Hepatic stellate cell (primary cell): ENCODE measurements at places on chromosomes 3 and 15.
A peak's percentile ranks its signal among the peaks of the same experiment; 100 is the strongest.

DNA sequence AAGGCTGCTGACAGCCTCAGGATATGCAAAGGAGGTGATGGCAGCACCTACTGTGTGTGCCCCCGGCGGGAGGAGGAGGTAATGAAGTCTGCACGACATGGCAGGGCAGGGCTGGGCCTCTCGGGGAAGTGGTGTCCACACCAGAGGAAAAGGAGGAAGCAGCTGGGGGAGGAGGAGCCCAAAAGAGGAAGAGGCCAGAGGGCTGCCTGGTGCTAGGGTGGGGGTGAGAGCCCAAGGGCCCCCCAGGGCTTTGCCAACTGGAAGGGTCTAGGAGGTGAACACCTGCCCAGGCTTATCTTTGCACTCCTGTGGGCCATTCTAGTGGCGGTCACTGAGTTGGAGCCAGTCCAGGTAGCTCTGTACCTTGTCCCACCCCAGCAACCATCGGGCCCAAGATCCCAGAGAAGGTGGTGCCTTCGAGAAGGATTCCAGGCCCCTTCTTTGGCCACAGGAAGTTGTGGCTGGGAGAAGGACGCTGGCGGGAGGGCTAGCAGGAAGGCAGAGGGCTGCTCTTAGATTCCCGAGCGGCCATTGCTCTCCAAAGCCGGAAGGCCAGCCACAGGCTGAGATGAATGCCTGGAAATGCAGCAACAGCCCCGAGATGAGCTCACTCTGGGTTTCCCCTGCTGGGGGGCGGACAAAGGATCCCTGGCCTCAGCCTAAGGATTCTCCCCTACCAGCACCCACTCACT lies 7.0 kb downstream of the GNAI2 start:
- peak; percentile 75 for DNase-seq

DNA sequence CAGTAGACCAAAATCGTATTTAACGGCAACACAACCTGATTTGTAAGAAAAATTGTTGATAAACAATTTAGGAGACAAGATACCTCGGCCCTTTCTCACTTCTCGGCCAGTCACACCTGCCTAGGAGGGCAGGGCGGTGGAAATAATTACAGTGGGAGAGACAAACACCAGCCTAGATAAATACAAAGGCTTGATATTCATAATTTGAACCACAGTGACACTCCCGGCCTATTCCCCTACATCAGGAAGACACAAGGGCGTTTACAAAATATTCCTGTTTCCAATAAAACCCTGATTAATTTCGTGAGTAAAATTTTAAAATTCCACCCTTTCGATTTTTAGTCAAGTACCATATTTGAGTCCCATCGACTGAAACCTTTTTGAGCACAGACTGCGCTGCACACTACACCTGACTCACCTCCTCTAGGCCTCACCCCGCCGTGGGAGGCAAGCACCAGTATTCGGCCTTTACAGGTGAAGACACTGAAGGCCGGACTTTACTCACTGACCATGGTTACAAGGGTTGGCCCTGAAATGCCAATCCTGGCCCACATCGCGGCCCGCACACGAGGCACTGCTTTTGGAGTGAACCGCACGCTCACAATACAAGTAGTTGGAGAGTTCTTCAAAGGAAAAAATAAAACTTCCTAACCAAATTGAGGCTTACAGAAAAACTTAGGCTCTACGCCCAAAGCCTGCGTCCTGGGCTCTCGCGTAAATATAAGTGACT lies 794 bp downstream of the ARPP19 start:
- DNase-seq: peak; percentile 10

GRCh38 chr3:45313743-45314403 lies 74.5 kb upstream of the LARS2 start:
- no peak for DNase-seq

DNA sequence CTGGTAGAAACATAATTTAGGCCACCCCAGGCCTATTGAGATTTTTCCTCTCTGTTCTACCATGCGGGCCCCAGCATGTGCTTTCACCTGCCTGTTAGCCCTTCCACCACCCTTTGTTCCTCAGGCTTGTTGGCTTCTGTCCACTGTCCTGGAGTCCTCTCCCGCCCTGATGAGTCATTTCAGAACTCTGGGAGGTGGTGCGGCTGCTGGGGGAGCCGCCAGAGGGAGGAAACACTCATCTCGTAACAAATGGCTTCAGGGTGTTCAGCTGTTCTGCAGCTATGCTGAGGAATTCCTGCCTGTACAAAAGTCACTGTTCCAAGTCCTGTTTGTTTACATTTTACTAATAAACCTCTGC lies 36.3 kb downstream of the LRTM1 start:
- peak; percentile 91 for DNase-seq

DNA sequence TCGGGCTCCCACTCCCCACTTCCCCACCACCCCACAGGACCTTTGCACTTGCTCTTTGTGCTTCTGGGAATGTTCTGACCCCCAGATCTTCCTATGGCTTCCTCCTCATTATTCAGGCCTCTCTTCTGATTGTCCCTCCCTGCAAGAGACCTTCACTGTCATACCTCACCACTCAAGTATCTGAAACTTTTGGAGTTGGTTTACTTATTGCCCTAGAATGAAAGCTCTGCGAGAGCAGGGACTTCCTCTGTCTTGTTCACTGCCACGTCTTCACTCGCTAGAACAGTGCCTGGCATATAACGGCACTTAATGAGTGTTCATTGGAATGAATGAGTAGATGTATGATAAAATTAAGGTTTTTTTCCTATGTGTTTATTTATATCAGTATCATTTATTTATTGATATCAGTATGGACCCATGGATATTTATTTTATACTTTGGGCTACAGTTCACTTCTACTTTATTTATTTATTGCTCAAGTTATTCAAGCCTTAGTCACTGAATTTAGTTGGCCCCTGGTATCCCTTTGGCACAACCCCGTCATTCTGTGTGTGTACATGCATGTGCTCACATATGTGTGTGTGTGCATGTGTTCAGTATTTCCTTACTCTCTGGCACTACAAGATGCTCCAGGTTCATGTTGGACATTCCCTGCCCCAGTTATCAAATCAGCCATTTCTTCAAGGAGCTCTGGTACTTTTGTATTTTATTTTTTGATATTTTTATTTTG lies 197.6 kb downstream of the THSD4 start:
- no peak for DNase-seq

DNA sequence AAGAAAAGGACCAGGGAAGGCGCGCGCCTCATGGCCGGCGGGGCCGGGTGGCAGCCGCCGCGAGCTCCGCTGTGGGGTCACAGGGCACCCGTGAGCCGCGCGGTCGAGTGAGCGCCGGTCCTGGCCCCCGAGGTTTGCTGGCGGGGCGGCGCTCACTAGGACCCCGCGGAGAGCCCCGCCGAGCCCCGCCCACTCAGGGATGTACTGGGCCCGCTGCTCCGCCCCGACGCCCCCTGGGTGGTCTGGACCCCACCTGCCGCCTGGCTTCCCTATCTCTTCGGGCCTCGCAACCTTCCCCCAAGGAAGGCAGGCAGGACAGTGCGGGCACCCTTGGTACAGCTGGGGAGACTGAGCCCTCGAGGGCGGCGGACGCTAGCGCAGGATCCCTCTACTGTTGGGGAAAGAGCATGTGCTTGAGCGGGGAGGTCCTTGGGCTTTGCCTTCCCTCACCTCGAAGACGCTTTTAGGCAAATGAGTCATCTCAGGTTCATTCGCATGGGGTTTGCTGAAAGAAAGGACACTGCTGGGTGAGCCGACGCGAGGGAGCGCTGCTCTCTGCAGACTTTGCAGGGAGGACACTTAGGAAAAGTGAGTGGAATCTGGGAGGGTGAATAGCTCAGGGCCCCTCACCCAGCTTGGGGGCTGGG lies at the start of gene CHRNB4:
Gene CHRNB4 (minus strand): TSS at position 109 of the 647 bp plus-strand sequence. CDS start 77 bp downstream, at position 32.
- no peak for DNase-seq

DNA sequence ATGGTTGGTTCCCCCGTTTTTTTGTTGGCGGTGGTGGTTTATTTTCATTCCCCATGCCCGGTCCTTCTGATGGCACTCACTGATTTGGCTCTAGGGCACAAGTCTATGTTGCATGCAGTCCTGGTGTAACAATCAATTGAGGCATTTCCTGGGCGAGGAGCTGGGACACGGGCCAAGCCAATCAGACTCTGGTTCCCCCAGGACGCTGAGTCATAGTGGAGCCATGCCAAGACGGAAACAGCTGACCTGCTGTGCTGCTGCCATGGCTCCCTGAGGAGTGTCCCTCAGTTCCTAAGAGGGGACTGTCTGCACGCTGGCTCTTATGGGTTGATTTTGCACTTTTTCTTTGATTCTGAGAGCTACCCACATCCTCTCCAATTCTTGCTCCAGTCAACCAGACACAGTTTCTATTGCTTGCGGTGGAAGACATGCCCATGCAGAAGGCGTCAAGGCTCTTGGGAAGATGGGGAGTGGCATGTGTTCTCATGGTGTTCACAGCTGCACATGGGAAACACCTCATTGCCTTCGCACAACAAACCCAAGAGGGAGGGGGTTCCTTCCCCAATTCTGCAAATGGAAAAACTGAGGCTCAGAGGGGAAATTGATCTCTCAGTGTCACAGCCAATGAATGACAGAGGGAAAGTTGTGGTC lies 28.3 kb upstream of the ALDH1L1 start:
- peak; percentile 94 for DNase-seq

- no peak for DNase-seq
Observed at GRCh38 chr15:77975332-77976094, 102.0 kb downstream of the TBC1D2B start.

DNA sequence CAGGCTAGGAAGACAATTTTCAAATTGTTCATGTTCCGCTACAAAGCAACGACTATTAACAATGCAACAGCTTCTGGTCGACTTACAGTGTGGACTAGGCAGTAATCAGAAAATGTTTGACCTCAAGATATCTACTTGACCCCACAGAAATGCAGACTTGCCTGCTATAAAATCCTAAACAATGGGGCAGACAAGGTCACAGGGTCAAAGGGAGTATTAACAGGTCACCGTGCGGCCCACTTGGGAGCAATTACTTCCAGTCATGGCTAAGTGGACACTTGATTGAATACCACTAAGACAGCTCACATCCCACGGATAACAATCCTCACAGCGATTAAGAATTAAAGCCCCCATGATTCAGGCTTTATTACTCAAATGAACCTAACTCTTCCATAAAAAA lies 58.9 kb downstream of the FOXP1 start:
- no peak for DNase-seq

DNA sequence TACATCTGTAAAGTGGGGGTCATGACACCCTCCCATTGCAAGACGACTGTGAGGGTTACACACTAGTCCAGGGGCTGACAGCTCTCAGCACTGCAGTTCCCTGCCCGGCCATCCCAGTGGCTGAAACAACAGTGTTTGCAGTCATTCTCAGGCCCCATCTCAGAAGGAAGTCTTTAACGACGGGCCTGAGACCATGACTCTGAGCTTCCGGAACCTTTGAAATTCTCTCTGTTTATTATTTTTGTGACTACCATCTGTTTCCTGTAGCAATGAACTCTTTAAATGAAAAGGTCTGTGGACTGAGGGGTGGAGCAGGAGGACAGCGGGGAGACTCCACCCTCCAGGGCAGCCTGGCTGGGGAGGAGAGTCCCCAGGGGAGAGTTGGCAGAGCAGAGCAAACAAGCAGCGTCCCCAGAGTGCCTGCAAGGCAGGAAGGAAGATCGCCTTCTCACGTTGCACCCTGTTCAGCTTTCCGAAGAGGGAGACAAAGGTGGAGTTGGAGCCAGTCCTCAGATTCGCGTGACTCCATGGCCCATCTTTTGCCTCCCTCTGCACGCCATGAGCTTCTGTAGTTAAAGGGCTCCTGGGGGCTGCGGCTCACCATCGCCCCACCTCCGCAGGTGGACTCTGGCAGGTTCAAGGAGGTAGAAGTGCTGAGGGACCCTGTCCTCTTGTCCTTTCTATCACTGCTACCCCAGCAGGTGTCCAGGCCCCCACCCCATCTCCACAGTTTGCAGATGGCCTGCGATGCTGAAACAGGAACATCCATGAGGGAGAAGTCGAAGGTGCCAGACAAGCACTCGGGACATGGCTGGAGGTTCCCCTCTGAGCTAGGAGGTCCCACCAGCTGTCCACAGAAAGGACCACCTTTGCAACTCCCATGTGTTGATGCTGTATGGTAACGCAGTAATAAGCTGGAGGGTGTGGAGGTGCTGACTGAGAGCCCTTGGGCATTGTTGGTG lies 525.8 kb upstream of the PROK2 start:
- DNase-seq: peak; percentile 93

DNA sequence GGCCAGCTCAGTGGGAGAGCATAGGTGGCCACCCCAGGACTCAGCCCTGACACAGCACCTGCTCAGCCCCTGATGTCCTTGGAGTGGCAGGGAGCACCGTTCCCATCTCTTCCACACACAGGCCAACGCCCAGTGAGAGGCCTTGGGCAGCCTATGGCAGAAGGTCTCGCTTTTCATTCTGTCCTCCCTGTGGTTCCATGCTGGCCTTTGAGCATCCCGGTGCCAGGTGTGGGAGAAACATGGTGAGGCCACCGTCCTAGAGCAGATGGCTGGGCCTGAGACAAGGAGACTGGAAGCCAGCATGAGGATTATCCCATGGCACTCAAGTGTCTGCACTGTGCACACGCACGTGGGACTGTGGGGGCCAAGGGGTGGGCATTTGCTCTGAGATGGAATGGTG lies 25.1 kb downstream of the ADCY5 start:
- DNase-seq: no peak

GRCh38 chr3:182978387-182978786 lies 2.0 kb downstream of the DCUN1D1 start:
- DNase-seq: no peak

DNA sequence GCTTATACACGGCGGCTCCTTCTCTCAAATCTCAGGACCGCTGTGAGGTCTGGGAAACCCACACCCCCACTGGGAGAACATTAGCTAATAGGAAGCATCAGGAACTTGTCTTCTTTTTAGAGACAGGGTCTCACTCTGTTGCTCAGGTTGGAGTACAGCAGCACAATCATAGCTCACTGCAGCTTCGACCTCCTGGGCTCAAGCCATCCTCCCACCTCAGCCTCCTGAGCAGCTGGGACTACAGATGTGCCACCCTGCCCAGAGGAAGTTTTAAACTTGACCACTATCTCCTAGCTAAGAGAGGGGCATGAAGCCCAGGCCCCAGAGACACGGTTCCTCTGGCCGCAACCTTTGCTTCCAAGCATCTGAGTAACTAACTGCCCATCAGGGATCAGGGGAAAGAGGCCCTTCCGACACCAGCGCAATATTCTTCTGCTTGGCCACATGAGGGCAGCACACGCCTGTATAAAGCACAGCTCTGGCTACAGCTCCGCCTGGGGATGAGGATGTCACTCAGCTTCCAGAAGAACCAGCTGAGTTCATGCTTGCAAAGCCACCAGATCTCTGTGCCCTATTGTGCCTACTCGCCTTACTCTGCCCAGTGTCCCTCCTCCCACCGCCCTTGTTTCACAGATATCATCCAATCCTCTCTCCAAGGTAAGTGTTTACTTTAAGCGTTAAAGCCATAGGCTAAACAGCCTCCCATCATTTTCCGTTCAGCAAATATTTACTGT lies 57.6 kb upstream of the SLC6A11 start:
- DNase-seq: peak; percentile 79

- DNase-seq: no peak
Observed at GRCh38 chr3:183802989-183803388, 22.4 kb downstream of the MAP6D1 start.

GRCh38 chr3:106228271-106228670 lies 359.5 kb upstream of the CBLB start:
- DNase-seq: no peak

- DNase-seq: peak; percentile 36
Observed at GRCh38 chr3:151912028-151912427, 38.6 kb downstream of the SUCNR1 start.

- peak; percentile 27 for DNase-seq
Observed at GRCh38 chr3:188082031-188082430, 71.9 kb upstream of the LPP start.

- no peak for DNase-seq
Observed at GRCh38 chr3:156010829-156011228, 109.5 kb upstream of the KCNAB1 start.

- no peak for DNase-seq
Observed at GRCh38 chr15:44790656-44791055, 54.3 kb downstream of the TRIM69 start.
